ENCODE measurements at places on chromosomes 11 and 22.

GRCh38 chr11:46222490-46223251 is 54.8 kb upstream of the CREB3L1 start:
- DNase-seq, result no peak

DNA sequence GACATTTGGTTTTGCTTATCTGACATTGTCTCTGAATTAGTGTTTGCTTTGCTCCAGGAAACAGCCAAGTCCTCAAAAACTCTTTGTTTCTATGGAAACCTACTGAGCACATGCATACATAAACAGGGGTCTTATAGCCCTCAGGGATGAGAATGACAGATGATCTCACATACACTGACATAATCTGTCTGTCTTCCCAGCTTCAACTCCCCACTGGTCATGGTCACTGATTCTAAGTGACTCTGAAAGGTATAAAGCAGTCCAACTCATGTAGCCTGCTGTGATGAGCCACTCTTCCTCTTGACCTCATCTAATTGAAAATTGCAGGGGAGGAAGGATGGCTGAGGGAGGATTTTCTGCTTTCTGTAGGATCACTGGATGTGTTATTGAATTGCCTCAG is 12.6 kb downstream of the ZNF143 start:
- no peak for DNase-seq

DNA sequence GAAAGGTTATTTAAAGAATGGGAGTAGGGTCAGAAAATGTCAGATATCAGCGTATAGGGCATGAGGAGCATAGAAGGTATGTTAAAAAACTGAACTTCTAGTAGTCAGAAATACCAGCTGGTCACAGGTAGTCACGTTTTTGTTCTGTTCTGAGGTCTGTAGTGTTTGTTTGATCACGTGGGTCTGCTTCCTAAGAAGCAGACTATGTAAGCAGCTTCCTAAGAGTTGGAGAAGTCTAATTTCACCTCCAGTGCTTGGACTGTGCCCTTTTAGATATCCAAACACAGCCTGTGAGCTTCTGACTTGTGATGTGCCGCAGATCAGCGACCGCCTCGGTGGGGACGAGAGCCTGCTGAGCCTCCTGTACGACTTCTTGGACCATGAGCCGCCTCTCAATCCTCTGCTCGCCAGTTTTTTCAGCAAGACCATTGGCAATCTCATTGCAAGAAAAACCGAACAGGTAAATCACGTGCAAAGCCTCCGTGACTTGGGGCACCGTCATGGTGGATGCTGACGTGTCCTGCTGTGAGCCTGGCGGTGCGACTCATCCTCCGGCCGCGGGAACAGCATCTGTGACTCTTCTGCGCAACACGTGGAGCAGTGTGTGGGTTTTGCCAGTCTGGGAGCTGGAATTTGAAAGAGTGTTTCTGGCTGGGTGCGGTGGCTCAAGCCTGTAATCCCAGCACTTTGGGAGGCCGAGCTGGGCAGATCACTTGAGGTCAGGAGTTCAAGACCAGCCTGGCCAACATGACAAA is 63.5 kb downstream of the PPP6R2 start:
- no peak for DNase-seq

- no peak for DNase-seq
Observed at GRCh38 chr11:72283947-72284346, 40.0 kb upstream of the PHOX2A start.

- DNase-seq, result no peak
Observed at GRCh38 chr11:5007561-5007960, 12.9 kb downstream of the OR51L1 start.

DNA sequence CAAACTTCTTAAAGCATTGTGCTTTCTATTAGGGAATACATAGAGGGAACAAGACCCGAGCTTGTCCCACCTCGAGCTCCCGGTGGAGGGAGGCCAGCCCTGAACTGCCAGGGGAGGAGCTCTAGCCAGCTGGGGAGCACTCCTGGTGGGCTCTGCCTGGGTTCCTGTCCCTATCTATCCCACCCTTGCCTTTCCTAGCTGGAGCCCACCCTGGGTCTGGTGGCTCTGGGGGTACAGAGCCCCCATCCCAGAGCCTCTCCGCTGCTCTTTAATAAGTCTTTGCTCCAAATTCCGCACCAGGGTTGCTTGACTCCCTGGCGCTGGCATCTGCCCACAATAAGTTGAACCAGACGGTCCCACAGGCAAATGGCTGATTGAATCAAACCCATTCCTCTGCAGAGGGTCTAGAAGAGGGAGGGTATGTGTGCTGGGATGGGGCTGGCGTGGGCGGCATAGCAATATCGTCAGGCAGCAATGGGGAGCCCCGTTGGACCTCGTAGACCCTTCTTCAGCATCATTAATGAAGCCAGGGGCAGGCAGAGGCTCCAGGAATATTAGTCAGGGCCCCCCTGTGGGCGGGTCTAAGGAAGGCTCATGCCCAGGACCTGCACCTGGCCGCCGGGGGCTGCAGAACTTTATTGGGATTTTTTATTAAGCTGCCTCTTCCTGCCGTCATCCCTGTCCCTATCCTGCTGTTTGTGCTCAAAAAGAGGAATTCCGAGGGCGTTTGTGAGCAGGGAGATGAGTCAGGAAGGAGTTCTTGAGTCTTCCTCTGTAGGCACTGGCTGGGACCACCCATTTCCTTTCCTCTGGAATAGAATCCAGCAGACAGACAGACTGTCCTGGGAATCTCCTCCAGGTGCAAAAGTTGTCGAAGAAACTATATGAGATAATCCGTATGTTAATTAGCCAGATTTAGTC is 38.5 kb upstream of the RIC3 start:
- no peak for DNase-seq

- no peak for DNase-seq
Observed at GRCh38 chr11:33178443-33179180, 17.3 kb upstream of the CSTF3 start.

DNA sequence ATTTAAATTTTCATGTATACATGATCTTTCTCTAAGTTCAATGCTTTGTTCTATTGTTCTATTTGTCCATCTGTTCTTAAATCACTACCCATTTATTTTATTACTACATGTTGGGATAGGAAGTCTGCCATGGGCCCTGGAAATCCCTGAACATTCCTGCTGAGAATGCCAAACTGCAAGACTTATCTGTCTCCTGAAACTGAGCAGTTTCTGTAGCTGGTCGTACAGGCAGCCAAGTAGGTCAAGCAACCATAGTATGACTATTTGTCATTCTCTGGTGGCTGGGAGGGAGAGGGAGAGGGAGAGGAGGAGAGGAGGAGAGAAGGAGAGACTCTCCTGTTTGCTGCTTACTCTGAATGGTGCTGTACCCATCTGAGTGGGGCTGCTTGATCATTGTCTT is 82.8 kb upstream of the SNX19 start:
- no peak for DNase-seq

GRCh38 chr22:49181431-49181830 is 646.2 kb downstream of the BRD1 start:
- DNase-seq, result no peak

DNA sequence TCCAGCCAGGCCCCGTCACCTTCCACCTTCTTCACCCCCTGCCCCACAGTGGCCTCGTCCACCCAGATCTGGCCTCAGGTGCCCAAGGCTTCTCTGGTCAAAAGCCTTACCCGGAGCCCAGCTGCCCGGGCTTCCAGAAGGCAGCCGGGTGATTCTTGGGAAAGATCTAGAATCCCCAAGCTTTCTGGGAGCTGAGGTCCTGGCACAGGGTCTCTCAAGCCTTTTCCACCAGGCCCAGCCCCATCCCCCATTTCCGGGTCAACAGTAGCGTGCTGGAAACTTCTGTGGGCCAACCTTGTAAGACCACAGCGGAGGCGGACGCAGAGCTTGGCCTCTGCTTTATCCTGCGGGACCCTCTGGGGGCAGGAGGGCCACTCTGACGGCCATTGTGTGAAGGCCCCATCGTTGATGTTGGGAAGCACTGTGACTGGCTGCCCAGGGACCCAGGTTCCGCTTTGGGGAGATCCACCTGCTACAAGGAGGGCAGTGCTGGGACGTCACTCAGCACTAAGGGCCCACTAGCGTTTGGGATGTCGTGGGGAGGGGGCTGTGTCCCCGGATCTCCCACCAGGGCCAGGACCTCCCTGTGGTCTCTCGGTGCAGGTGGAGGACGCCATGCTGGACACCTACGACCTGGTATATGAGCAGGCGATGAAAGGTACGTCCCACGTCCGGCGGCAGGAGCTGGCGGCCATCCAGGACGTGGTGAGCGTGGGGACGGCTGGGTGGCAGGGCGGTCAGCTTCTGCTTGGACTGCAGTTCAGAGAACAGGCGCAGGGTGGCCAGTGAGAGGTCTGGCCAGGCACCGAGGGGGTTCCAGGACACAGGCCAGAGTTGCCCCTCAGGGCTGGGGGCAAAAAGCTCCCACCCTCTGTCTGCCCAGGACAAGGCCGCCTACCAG is 11.5 kb downstream of the TSPAN32 start:
- DNase-seq, result no peak

DNA sequence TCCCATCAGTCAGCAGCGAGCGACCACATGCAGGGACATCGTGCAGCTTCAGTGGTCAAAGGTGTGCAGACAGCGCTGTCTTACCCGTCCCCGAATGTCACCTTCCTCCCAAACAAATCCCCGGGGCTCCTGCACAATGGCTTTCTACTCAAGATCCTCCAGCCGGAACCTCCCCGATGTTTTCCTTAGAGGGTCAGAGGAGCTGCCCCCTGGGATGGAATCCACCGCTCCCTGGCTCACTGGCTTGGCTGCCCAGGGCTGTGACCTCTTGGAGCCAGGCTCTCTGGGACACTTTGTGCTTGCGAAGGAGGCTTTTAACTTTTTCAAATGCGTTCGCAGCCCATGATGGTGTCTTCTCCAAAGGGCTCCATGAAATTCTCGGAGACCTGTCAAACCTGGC is 17.3 kb upstream of the FGF19 start:
- DNase-seq, result no peak

- no peak for DNase-seq
Observed at GRCh38 chr11:75426720-75427086, 6.3 kb downstream of the KLHL35 start.

GRCh38 chr22:29095459-29095858 is 22.6 kb downstream of the KREMEN1 start:
- DNase-seq, result no peak

DNA sequence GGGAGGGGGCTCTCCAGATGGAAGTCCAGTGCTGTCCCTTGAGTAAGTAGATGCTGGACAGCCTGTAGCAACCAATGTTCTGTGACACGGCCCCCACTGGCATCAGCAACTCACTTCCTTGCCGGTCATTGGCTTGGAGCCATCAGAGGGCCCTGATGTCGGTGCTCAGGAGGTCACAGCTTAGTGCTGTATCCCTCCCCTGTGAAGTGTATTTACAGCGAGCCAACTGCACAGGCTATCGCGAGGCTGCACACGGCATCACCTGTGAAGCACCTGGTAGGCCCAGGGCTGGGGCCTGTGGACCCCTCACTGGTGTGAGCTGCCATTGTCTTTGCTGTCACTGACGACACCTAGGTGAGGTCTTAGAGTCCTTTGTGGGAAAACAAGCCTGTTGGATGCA is 13.4 kb upstream of the ACR start:
- no peak for DNase-seq

GRCh38 chr11:72624496-72625201 is 49.6 kb downstream of the PDE2A start:
- no peak for DNase-seq

DNA sequence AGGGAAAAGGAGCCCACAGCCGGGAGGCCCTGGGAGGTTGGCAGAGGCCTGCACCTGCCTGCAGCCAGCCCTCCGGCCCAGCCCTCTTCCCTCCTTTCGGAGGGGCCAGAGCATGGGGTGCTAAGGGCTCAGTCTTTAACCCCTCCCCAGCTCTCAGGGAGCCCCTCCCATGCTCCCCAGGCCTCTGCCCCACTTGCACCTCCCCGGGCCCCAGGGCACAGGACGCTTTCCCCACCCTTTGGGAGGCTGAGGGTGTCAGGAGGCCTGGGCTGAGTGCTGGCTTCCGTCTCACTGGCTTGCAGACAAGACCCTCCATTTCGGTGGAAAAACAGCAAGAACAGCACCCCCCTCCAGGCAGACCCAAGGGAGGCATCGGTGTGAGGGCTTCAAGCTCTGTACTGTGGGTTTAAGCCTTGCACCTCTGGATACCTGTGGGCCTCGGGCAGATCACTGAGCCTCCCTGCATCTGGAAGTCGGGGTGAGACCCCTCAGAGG is 7.3 kb downstream of the ASCL2 start:
- DNase-seq, result no peak

- no peak for DNase-seq
Observed at GRCh38 chr11:66617155-66617834, 865 bp downstream of the RBM14 start.

GRCh38 chr11:101618709-101619108 is 34.9 kb upstream of the TRPC6 start:
- no peak for DNase-seq

DNA sequence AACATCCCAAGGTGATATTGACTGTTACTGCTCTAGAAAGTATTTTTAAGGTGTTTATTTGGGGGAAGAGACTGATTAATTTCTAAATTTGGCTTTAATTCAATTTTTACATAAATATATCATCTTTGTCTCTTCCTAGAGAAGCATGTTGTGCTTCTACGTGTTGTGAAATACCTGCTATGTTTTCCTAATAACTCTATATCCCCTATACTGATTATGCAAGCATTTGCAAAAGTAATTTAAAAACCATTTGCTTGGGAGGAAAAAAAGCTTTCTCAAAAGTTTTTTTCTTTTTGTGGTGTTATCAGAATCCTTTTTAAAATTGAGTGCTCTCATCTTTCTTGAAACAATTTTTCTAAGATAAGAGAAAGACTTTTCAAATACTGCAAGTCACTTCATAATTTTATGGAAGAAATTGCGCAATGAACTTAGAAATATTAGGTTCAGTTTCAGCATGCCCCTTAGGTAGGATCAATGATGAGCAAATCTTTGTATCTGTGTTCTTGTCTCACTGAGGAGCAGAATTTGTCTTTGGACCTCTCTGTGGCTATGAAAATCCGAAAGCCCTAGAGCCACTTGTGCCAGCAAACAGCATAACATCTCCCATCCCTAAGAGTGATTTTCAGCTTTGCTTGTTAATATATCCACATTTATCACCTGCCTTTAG is 7.4 kb upstream of the BLID start:
- no peak for DNase-seq

- DNase-seq, result no peak
Observed at GRCh38 chr11:30046578-30046945, 29.7 kb upstream of the KCNA4 start.

DNA sequence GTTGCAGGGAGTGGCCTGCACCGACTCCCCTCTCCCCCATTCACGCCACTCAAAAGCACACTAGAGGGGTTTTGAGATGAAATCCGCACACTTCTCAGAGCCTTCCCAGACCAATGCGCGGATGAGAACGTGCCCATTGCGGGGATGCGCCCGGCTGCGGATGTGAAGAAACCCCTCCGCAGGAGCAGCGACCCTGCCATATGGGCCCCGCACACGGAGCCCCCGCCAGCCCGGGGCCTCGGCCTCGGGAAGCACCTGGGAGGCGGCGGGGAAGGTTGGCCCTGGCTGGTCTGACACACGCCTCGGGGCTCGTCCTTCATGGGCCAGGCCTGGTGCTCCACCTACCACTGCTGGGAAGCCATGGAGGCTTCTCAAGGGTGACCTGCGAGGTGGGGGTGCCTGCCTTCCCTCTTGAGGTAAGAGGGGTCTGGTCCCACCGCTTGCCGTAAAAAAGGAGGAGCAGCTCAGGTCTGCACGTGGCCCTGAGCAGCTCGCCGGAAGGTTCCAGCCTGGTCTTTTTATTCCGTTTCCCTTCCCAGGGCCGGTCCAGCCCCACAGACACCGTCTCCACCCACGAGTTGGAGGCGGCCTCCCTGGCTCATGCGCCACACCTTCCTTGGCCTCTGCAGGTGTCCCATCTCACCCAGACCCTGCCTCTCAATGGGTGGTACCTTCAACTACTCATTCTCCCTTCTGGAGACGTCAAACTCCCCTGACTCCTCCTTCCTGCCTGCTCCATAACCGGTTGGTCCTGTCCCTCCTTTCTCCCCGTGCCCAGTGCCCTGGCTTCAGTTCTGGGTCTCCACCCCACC is 39.4 kb downstream of the TRMU start:
- no peak for DNase-seq

- DNase-seq, result no peak
Observed at GRCh38 chr11:9142732-9143131, 51.3 kb upstream of the SCUBE2 start.
